ENCODE measurements at places on chromosomes 7 and 10. TPM values are rescaled to one million over a fixed set of nuclear protein-coding genes. Genes with fewer than 3 reads are reported as not detected.

Gene MAPK8
- total RNA-seq, result 101 TPM

Gene GATAD1
- 5.2 TPM for total RNA-seq

Gene CCDC172
- total RNA-seq, result not detected

Gene SPDYE16
- total RNA-seq, result not detected

Gene BAMBI
- 38.3 TPM for total RNA-seq

Gene HDAC9
- 0.03 TPM for total RNA-seq

Gene ETV1
- total RNA-seq, result 5.6 TPM

Gene TMEM236
- total RNA-seq, result not detected

Gene CTBP2
- 58.1 TPM for total RNA-seq

Gene EEPD1
- 0.35 TPM for total RNA-seq

DNA sequence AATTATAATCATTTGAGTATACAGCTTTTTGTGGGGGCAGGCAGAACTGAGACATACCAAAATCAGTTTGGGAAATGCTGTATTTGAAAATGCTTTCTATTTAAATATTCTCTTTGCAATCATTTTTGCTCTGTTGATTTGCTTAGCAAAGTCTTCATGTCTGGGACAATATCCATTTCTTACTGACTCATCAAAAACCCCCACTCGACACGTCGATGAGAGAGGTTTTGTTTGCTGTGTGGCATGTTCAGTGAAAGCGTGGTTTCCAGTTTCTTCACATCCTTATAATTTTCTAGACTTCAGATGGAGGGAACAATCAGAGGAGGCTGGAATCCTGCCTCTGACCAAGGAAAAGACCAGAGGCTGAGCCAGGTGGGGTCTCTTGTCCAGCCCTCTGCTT is 28.9 kb downstream of the HTRA1 start:
- DNase-seq, result no peak

- no peak for DNase-seq
These were observed 62.2 kb downstream of the PPP1R9A start for GRCh38 chr7:94969434-94970084.

GRCh38 chr7:506921-507622 is 12.6 kb downstream of the PDGFA start:
- no peak for DNase-seq

DNA sequence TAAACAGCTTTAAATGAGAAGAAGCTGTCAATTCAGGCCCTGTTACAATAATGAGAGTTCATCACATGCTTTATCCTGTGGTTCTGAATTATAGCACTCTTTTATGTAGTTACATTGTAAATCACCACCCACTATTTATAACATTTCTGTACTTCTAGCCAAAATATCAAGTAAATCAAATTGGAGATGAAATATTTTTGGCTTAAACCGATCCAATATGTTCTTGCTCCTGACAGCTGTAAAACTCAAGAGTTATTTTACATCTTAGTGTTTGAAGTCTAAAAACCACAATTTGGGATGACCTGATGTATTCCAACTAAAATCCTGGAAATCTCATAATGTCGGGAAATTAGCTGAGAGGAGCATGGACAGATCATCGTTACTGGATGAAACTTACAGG is 371.2 kb upstream of the LRRN3 start:
- no peak for DNase-seq

DNA sequence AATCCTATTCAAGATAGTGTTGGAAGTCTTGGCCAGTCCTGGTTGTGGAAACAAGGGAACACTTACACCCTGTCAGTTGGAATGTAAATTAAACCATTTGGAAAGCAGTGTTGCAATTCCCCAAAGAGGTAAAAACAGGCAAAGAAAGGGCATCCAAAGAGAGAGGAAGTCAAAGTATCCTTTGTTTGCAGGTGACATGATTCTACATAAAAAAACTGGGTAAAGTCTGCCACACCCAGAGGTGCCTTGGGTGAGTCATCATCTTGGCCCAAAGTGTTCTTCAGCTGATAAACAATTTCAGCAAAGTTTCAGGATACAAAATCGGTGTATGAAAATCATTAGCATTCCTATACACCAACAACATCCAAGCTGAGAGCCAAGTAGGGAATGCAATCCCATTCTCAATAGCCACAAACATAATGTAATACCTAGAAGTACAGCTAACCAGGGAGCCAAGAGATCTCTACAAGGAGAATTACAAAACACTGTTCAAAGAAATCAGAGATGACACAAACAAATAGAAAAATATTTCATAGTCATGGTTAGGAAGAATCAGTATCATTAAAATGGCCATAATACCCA is 278.7 kb downstream of the SDK1 start:
- DNase-seq, result no peak

DNA sequence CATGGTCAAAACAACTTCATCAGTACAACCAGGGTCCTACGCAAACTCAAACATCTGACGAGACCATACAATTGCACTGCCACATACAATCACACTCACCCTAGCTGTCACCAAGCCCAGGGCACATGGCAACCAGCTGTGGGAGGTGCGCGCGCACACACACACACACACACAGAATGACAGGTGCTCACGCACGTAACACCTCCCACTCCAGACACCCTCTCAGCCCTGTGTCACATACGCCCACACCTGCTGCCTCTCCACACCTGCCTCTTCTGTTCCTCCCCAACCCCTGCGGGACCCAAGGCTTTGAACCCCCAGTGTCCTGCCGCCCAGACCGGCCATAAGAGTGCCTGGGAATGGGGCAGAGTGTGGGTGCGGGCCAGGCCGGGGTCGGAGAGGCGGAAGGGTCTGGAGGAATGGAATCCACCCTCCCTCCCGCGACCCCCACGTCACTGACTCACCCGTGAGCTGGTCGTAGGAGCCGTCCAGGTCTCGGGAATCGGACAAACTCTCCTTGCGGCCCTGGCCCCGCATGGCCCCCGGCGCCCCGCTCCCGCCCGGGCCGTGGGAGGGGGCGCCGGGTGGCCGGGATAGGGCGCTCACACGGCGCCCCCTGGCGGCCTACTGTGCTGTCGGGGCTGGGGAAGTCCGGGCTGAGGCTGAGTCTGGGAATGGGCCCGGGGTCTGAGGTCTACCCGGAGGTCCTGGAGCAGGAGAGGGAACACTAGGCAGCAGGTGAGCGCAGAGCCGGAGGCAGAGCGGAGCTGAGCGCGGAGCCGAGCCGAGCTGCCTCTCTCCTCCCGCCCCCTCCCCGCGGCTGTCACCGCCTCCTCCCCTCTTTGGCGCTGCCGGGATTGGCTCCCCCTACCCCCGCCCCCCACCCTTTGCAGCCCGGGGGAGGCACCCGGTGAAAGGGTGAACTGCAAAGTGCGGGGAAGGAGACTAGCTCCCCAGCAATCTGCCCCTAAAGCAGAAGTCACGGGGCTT is at the start of gene KCNIP2:
KCNIP2 (minus strand) TSS at position 769 of the 990 bp plus-strand sequence; CDS start at position 537, 232 bp downstream.
- DNase-seq, result no peak

GRCh38 chr10:59908808-59909143 is 2.4 kb upstream of the CCDC6 start:
- DNase-seq, result no peak

DNA sequence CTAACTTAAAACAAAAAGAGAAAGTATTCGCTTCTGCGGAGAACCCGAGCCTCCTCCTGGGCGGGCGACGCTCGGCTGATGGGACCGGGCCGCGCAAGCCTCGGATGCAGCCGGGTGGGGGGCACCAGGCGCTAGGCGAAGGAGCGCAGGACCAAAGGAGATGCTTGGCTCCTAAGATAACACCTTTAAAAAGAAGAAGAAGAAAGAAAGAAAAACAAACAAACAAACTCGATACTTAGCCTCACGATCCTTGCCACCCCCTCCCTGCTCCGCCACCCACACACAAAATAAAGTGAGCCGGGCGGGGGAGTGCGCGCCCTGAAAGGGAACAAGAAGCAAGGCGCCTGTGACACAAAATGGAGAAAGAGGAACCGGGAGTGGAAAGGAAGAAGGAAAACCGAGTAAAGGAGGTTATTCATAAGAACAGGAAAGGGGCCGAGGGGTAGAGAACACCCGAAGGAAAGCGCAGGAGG is 34.0 kb upstream of the EBLN1 start:
- peak; percentile 47 for DNase-seq

GRCh38 chr10:77087366-77087765 is 550.2 kb downstream of the KCNMA1 start:
- DNase-seq, result no peak

DNA sequence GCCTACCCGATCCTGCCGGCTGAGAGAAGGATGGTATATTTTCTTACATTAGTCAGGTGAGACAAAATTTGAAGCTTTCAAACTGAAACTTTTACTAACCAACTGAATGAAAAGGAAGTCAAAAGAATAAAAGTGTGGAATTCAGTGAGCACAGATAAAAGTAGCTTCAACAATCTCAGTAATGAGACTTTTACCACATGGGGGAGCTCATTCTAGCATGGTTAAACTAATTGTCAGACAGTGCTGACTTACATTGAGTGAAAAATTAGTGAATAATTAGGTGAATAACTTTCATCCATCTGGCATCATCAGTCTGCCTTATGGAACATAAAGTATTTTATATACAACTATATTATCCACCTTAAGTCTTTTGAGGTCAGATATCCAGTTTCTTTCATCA is 8.4 kb downstream of the FAM237B start:
- no peak for DNase-seq

GRCh38 chr7:123824754-123825067 is 20.3 kb upstream of the HYAL4 start:
- DNase-seq, result no peak

DNA sequence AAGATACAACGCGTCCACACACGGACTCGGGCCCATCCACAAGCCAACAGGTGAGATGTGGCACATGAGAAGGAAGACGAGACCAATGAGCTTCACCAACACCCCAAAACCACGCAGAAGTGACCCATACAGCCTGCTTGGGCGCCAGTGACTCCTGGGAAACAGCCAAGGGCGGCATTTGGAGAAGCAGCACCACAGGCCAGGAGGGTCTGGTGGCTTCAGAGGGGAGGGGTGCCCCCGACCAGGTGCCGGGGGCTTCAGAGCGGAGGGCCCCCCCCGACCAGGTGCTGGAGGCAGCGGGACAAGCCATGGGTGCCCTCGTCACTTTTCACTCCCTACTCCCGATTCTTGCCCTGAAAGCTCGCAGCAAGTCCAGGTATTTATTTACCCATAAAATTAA is 140.1 kb downstream of the DIP2C start:
- no peak for DNase-seq

- no peak for DNase-seq
These were observed 62.9 kb upstream of the CAMK2B start for GRCh38 chr7:44388089-44388970.

DNA sequence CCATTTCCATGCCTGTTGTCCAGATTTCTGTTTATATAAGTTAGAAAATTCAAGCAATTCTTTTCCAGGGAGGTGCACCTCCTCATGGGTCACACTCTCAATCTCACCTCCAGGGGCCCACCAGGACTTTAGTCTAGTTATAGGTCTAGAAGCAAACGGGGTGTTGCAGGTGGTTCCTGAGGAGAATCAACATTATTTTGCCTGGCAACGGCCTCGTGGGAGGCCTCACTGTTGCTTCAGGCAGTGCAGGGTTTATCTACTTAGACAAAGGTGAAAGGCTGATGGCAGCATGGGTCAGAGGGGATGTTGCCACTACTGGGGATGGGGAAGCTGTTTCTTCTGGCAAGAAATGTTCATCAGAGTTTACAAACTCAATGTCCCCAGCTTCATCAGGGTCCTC is 56.7 kb upstream of the LRRC18 start:
- no peak for DNase-seq

DNA sequence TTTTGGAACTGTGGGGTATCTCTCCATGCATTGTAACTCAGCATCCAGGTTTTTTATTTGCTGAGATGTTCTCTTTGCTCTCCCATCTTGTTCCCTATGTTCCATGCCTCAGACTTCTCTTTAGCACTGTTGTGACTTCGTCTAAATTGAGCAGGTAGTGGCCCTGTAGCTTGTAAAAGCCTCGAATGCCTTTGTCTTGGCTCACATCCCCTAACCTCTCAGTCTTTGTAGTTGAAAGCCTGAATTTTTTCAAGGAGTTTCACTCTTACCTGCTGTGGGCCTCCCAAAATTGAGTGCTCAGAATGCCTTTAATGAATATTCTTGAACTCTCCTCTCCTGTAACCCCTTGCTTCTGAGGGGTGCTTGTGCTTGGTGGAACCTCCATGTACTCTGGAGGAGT is 1137.3 kb downstream of the REEP3 start:
- DNase-seq, result no peak

- DNase-seq, result peak; percentile 23
These were observed 6.5 kb downstream of the ASB13 start for GRCh38 chr10:5659702-5660528.

DNA sequence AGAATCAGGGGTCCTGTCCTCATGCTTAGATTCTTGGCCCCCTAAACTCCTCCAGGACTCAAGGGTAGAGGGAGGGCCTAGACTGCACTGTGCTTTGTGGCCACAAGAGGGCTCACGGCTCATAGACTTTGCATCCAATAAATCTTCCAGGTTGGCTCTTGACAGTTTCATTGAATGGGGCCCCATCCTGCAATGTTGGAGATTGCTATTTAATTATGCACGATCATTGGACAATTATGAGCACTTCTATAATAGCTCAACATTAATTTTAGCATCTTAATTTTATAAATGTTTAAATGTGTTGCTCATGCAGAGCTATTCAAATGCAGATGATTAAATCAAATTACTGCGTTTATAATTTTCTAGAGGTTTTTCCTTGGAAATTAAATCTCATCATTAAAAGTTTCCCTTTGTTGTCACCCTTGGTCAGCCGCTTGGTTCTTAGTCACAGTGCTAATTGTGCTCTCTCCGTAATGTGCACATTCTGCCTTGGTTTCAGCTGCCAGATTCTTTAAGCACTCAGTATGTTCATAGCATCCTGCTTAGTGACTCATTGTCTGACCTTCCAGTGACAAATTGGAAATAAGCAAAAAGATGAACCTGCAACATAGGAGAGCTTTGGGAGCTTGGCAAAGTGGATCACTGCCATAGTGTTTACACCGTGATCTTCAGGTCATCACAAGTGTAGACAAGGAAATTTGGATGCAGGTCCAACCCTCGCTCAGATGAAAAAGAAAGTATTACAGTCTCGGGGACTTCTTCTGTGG is 33.4 kb upstream of the PLPP4 start:
- DNase-seq, result peak; percentile 19

- DNase-seq, result no peak
These were observed 686.4 kb upstream of the C7orf33 start for GRCh38 chr7:147904219-147904576.

DNA sequence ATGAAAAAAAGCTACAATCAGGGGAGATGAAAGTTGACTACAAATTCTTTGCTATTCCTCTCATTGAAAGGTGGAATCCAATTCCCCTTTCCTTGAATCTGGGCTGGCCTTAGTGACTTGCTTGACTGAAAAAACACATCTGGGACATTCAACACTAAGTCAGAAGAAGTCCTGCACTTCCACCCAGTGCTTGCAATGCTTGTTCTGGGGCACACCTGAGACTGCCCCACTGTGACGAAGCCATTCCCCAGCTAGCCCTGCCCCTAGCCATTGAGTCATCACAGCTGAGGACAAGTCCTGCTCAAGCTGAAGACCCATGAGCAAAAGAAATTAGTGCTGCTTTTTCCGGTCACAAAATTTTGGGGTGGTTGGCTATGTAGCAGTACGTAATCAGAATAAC is 19.2 kb upstream of the GRID1 start:
- no peak for DNase-seq

DNA sequence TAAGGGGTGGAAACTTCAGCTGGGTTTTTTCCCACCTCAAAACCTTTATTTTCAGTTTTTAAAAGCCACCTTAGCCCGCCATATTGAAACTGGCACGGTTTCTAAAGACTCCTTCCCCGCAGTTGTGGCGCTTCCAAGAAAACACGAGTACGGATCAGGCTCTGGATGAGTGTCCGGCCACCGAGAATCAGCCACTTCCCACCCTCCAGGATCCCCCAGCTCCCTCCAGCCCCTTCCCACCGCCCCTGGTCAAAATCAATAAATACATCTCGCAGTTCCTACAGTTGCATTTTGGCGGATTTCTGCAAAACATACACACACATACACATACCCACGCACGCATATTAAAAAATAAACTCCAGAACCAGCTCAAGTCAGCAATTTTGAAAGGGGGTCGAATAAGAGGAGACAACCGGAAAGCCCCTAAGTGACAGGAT is 1.1 kb downstream of the SFMBT2 start:
- DNase-seq, result no peak
